Kidney (tissue), 22 donors: ENCODE measurements at places on chromosomes 7 and 10. TPM values are rescaled to one million over a fixed set of nuclear protein-coding genes. Genes with fewer than 3 reads are reported as not detected.

Gene NUTM2D
- 9.0 TPM for total RNA-seq

Gene FFAR4
- 1.0 TPM for total RNA-seq

- no peak overlapping the region for H3K4me3 ChIP-seq
- peak overlapping the region; percentile 10 for H3K27ac ChIP-seq
- no peaks in the 10 kb centered on the region for H3K4me1 ChIP-seq
- no peaks in the 10 kb centered on the region for H3K36me3 ChIP-seq
- H3K27me3 ChIP-seq = no peaks in the 10 kb centered on the region
Measured at GRCh38 chr10:98445200-98445812, 1.4 kb downstream of the HPS1 start.

GRCh38 chr10:52463826-52464225, 149.7 kb downstream of the DKK1 start:
- H3K27me3 ChIP-seq = no peaks in the 10 kb centered on the region
- no peaks in the 10 kb centered on the region for H3K36me3 ChIP-seq
- H3K4me3 ChIP-seq = no peak overlapping the region
- no peaks in the 10 kb centered on the region for H3K4me1 ChIP-seq

- H3K4me3 ChIP-seq = no peak overlapping the region
- DNase-seq = no peak
- H3K27me3 ChIP-seq = no peaks in the 10 kb centered on the region
- no peaks in the 10 kb centered on the region for H3K4me1 ChIP-seq
Measured at GRCh38 chr10:44858017-44858371, 53.1 kb upstream of the TMEM72 start.

GRCh38 chr7:37411444-37412034, 37.1 kb downstream of the ELMO1 start:
- H3K27me3 ChIP-seq = no peaks in the 10 kb centered on the region
- H3K36me3 ChIP-seq = no peaks in the 10 kb centered on the region
- no peaks in the 10 kb centered on the region for H3K4me1 ChIP-seq
- H3K27ac ChIP-seq = no peak overlapping the region
- DNase-seq = no peak
- no peak overlapping the region for H3K4me3 ChIP-seq

Gene CALY
- 0.41 TPM for total RNA-seq

DNA sequence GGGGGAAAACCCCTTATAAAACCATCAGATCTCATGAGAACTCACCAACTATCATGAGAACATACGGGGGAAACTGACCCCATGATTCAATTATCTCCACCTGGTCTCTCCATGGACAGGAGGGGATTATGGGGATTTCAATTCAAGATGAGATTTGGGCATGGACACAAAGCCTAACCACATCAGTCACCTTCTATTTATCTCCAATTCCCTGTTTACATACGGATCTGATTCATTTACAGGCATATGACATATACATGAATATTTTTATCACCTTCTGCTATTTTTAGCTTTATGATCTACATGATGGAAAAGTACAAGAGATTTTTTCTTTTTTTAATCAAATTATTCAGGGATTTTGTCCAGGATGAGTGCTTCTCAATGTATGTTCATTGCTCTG, 944.5 kb downstream of the REEP3 start:
- no peaks in the 10 kb centered on the region for H3K27me3 ChIP-seq
- no peak overlapping the region for H3K4me3 ChIP-seq
- no peaks in the 10 kb centered on the region for H3K4me1 ChIP-seq
- H3K27ac ChIP-seq = no peak overlapping the region
- no peaks in the 10 kb centered on the region for H3K36me3 ChIP-seq

DNA sequence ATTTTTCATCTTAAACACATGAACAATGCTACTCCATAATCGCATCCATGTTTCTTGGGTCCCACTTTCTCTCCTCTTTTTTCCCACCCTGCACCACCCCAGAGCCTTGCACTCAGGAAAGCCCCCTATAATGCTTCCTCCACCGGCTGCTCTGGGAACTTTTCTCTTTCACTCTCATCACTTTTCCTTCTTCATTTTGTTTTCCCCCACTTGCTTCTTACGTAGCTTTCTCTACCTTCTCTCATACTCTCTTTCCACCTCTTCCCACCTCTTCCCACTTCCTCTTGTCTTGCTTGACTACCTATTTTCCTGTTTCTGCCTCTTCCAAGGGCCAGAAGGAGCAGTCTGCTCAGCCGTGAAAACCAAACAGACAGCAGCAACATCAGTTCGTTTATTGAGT, 229.5 kb upstream of the RHOBTB1 start:
- peaks cover 2% of the 10 kb centered on the region for H3K4me1 ChIP-seq
- no peak overlapping the region for H3K4me3 ChIP-seq
- H3K36me3 ChIP-seq = no peaks in the 10 kb centered on the region
- no peaks in the 10 kb centered on the region for H3K27me3 ChIP-seq
- DNase-seq = no peak
- no peak overlapping the region for H3K27ac ChIP-seq

Gene OR2A1
- not detected for total RNA-seq

- H3K4me3 ChIP-seq = no peak overlapping the region
- no peaks in the 10 kb centered on the region for H3K27me3 ChIP-seq
- DNase-seq = no peak
- no peaks in the 10 kb centered on the region for H3K36me3 ChIP-seq
Measured at GRCh38 chr10:15518250-15518649, 147.2 kb upstream of the FAM171A1 start.

DNA sequence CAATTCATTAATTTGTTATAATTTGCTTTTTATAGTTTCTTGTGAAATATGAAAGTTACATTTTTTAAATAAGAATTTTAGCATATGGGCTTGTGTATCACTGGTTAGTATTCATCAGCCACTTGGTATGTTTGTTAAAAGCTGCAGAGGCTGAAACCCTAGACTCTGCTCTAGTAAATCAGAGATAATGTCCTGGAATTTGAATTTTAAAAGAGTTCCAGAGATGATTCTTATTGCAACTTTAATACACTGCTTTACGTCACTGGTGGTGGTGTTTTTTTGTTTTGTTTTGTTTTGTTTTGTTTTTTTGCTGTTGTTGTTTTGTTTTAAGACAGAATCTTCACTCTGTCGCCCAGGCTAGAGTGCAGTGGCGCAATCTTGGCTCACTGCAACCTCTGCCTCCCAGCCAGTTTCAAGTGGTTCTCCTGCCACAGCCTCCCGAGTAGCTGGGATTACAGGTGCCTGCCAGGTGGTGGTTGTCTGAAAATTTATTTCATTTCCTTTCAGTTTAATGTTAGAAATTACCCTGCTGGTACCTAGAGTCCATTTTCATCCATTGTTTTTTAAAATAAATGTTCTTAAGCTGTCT, 43.8 kb downstream of the PTPN12 start:
- no peak overlapping the region for H3K27ac ChIP-seq
- H3K4me3 ChIP-seq = no peak overlapping the region
- H3K4me1 ChIP-seq = no peaks in the 10 kb centered on the region
- no peaks in the 10 kb centered on the region for H3K36me3 ChIP-seq

- no peaks in the 10 kb centered on the region for H3K27me3 ChIP-seq
- no peak overlapping the region for H3K27ac ChIP-seq
- DNase-seq = no peak
- H3K36me3 ChIP-seq = no peaks in the 10 kb centered on the region
- H3K4me3 ChIP-seq = no peak overlapping the region
Measured at GRCh38 chr7:78852951-78853350, 600.5 kb downstream of the MAGI2 start.

DNA sequence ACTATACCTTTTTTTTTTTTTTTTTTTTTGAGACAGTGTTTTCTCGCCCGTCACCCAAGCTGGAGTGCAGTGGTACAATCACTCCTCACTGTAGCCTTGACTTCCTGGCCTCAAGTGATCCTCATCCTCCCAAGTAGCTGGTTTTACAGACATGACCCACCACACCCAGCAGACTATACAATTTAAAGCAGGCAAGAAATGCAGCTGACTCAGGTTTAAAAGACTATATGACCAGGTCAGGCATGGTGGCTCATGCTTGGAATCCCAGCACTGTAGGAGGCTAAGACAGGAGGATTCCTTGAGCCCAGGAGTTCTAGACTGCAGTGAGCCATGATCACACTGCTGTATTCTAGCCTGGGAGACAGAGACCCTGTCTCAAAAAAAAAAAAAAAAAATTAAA, 89.5 kb upstream of the AUTS2 start:
- no peaks in the 10 kb centered on the region for H3K4me1 ChIP-seq
- H3K27me3 ChIP-seq = no peaks in the 10 kb centered on the region
- H3K27ac ChIP-seq = no peak overlapping the region

GRCh38 chr10:128051548-128051947, 74.7 kb downstream of the MKI67 start:
- H3K4me3 ChIP-seq = no peak overlapping the region
- no peaks in the 10 kb centered on the region for H3K4me1 ChIP-seq
- H3K36me3 ChIP-seq = no peaks in the 10 kb centered on the region
- no peak overlapping the region for H3K27ac ChIP-seq
- DNase-seq = no peak

GRCh38 chr7:14596421-14596820, 306.1 kb downstream of the DGKB start:
- H3K36me3 ChIP-seq = no peaks in the 10 kb centered on the region
- no peaks in the 10 kb centered on the region for H3K27me3 ChIP-seq
- no peak for DNase-seq
- H3K4me3 ChIP-seq = no peak overlapping the region
- no peak overlapping the region for H3K27ac ChIP-seq

Gene AKR1C1
- total RNA-seq = 61.7 TPM

- no peaks in the 10 kb centered on the region for H3K27me3 ChIP-seq
- no peak overlapping the region for H3K4me3 ChIP-seq
- DNase-seq = no peak
- no peaks in the 10 kb centered on the region for H3K36me3 ChIP-seq
Measured at GRCh38 chr7:24842449-24843241, 85.4 kb upstream of the GSDME start.

- no peak for DNase-seq
- H3K4me3 ChIP-seq = no peak overlapping the region
- H3K27ac ChIP-seq = no peak overlapping the region
- H3K4me1 ChIP-seq = no peaks in the 10 kb centered on the region
Measured at GRCh38 chr7:74187915-74188675, 13.9 kb downstream of the EIF4H start.

Gene BAIAP2L1
- total RNA-seq = 18.8 TPM

- no peaks in the 10 kb centered on the region for H3K27me3 ChIP-seq
- no peaks in the 10 kb centered on the region for H3K36me3 ChIP-seq
- H3K4me3 ChIP-seq = no peak overlapping the region
- no peak for DNase-seq
Measured at GRCh38 chr7:16450366-16450765, 15.2 kb downstream of the SOSTDC1 start.

Gene HHEX
- total RNA-seq = 10.0 TPM

DNA sequence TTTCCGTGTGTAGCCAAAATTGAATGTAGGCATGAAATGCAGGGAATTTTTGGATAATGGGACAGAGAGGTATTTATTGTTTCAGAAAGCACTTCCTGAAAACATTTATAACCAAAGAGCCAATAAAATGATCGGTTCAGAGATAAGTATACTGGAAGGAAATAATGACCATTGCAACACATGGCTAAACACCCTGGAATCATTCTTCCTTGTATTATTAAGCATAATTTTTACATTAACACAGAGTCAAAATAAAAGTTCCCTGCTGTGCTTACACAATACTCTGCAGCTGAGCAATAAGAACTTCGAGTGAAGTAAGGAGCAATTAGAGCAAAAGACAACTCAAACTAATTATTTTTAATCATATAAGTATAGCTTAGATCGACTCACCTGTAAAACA, 648.3 kb downstream of the TNS3 start:
- no peaks in the 10 kb centered on the region for H3K36me3 ChIP-seq
- H3K4me1 ChIP-seq = no peaks in the 10 kb centered on the region
- no peaks in the 10 kb centered on the region for H3K27me3 ChIP-seq
- H3K27ac ChIP-seq = no peak overlapping the region
- H3K4me3 ChIP-seq = no peak overlapping the region
- DNase-seq = no peak

DNA sequence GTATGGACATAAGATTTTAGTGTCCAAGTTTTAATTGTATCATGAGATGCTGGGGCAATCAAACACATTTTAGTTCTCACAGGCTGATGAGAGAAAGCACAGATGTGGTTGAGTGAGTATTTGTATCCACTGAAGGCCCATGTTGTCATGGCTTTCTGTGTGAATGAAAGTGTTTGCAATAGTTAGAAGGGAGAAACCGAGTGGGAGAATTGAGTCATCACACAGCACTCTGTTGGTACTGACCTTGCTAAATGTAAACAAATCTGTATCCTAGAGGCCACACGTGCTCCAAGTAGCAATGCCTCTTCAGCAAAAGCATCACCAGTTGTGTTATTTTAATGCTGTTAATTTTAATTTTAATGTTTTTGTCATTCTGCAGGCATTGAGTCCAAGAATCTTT, 121.2 kb downstream of the EMX2 start:
- no peaks in the 10 kb centered on the region for H3K27me3 ChIP-seq
- no peak for DNase-seq
- no peak overlapping the region for H3K4me3 ChIP-seq
- H3K4me1 ChIP-seq = no peaks in the 10 kb centered on the region

DNA sequence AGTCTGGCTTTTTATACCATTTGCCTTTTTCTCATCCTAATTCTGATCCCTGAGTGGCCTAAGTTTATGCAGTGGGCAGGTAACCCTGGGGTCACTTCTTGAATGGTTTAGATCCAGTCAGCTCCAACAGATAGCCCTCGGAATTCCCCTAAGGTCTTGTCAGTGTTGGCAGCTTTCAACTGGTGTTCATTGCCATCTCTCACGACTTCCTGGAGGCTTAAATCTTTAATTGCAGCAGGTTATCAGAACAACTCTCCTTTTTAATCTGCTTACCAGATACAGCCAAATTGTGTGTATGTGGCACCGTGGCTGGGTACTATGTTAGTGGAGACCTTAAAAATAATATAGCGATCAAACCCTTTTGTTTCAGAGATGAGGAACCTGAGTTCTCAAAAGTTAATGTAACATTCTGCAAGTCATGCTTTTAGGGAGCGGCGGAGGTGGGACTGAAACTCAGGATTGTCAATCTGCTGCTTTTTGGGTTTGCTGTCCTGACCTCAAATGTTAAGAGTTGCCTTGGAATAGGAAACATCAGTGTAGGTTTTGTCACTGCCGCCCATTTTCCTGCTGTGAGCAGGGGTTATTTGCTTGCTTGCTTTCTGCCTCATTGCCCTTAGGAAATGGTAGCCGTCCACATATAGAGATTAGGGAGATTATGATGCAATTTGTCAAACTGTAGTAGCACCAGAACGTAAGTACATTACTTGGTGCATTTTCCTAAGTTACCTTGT, 818 bp downstream of the DLD start:
- no peaks in the 10 kb centered on the region for H3K27me3 ChIP-seq
- no peaks in the 10 kb centered on the region for H3K36me3 ChIP-seq
- DNase-seq = peak; percentile 5
- peak overlapping the region; percentile 95 for H3K27ac ChIP-seq

Gene MARCHF5
- total RNA-seq = 36.1 TPM
